ENCODE measurements at places on chromosomes 4 and X.

DNA sequence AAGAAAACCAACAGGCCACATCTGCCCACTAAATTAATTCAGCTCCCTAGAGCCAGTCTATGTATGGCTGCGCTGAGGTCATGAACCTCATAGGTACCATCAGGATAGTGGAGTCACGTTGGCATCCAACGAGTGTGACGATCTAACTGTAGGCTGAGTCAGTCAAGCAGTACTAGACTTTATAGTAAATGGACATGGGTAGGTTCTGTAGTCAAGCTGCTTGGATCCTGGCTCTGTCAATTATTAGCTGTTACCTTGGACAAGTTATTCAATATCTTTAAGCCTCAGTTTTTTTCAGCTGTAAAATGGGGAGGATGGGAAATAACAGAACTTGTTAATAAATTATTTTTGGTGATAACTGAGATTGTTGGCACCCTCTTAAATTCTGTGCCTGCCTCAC is 432.4 kb upstream of the RASGEF1B start:
- no peak for DNase-seq

- no peak for DNase-seq
Measured at GRCh38 chr4:77197361-77197760, 40.4 kb downstream of the CCNG2 start.

DNA sequence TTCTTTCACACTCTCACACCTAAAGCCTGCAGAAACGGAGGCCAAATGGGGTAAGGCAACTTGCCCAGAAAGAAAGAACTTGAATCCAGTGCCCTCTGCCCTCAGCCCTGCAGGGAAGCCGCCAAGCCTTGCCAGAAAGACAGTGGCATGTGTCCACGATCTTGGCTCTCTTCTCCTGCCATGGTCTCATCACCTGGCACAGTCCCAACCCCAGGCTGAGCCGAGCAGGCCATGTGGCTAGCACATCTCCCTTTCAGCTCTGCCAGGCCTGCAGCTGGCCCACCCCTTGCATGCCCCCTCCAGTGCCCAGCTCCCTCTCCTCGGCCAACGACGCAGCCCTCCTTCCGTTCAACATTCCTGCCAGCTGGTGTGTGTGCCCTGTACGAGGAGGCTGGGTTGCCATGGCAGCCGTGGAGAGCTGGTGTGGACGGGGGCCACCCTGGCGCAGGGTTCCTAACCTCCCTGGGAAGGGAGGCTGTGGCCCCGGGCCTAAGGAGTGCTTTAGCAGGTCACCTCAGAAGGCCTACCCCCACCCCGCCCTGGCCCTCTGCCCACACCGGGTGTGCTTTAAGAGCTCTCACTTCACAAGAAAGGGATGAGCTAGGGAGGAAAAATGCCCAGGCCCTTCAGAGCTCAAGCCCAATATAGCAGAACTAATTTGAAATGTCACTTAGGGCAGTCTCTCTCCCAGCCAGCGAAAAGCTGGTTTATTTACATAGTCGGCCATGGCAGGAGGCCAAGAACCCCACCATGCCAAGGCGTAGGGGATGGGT is 73.0 kb upstream of the PJA1 start:
- no peak for DNase-seq

DNA sequence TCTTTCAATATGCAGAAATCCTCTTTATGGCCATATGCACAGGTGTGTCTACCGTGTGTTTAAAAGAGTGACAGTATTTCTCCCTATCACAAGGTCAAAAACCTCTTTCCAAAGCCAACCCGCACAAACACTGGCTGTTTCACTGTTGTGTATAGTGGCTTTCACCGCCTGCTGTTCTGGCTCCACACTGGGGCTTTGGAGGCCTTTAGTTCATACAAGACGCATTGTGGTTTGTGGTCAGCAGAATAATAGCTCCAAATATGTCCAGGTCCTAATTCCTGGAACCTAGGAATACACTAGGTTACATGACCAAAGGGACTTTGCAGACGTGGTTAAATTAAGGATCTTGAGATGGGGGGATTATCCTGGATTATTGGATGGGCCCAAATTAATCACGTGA is 40.7 kb upstream of the FAM9A start:
- no peak for DNase-seq

GRCh38 chrX:41875142-41875541 is 48.2 kb downstream of the CASK start:
- DNase-seq = no peak

GRCh38 chr4:3836406-3836755 is 70.2 kb downstream of the ADRA2C start:
- DNase-seq = no peak

DNA sequence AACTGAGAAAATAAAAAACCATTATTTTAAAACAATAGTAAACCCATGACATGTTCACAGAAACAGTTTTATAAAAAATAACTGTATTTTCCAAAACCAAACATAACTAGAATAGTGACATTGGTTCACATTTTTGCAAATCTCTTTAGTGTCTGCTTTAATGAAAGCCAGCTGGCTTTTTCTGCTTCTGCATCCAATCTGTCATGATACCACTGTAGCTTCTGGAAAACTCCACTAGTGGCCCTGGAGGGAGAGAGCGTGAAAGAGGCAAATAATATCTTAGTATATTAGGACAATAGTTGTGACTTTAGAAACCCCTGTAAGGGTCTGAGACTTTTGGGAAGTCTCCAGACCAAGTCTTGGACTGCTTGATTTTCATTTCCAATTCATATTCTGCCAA is 31.1 kb downstream of the FGFBP1 start:
- no peak for DNase-seq

DNA sequence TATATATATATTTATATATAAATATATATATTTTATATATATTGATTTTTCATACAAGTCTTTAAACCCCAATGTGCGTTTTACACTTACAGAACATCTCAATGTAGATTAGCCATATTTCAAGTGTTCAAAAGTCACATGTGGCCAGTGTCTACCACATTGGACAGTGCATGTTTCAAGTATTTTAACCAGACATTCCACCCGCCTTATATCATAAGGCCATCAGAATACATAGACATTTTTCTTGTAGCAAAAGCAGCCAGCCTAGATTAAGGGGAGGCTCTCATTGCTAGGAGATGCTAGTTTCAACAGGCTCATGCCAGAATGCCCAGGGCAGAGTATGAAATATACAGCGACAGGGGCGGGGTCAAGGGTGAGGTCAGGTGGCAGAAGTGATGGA is 202.0 kb downstream of the NR3C2 start:
- DNase-seq = no peak

DNA sequence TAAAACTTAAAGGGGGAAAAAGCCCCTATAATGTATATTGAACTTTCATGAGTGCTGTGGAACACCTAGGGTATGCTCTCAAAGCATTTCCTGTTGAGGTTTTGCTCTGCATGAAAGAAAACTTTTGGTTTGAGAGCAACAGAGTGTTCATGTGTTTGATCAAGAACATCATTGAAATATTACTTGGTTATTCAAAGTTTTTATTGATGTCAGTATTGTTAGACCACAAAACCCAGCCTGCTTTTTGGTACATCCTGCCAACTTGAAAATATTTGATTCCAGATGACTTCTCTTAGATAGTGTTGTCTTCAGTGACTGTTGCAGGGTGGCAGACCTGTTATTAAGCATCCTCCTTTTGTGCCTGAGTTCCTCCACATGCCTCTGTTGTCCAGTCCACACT is 68.0 kb downstream of the N4BP2 start:
- DNase-seq = peak; percentile 48

DNA sequence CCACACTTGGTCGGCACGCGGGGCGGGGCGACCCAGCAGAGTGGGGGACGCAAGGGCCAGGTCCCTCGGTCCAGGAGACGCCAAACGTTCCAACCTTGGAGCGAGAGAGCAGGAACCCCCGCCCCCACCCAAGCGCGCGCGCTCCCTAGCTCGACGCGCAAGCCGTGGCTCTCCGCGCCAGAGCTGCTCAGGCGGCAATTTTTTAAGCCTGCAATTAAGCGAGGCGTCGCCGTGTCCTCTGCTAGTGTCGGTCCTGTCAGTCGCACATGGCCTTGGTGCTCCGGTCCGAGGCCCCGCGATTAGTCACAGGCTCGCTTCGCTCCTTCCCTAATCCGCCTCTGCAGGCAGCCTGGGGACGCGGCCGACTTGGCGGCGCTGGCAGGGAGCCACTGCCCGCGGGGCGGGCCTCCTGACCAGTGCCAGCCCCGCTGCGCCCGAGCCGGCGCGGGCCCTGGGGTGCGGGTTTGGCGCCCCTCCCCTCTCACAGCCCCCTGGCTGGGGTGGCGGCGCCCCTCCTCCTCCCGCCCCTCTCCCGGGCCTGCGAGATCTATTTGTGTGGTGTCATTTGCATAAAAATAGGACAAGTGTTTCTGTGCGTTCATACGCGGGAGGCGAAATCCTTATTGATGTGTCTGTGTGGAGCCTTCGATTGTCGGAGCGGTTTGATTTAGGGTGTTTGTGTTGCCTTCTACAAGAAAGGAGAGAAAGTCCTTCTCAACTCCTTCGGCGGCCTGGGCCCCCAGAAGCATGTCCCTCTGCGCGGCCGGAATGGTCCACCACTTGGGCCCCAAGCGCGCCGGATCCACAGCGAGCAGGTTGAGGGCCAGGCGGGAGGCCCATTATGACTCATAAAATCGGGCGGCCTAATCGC is 9.8 kb upstream of the BCOR start:
- peak; percentile 49 for DNase-seq

- no peak for DNase-seq
Measured at GRCh38 chr4:168711197-168712140, 214.6 kb downstream of the PALLD start.

- DNase-seq = peak; percentile 43
Measured at GRCh38 chr4:69760455-69760854, at the start of gene SULT1B1. SULT1B1 (minus strand) TSS chr4:69760620; CDS start chr4:69755217, 5,403 bp downstream.

DNA sequence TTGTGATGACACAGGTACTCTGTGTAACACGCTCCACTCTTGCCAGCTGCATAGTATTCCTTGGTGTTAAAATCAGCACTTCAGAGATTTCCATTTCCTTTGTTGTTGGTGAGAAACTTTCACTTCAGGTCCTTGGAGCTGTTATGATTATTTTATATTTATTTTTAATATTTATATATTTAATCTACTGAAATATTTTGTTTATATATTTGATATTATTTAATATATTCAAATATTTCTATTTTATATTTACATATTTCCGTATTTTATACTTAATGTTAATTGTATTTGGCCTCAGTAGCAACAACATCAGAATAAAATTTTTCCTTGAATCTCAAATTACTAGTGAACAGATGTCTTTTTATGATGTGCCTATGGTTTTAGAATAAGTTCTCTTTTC is 225.3 kb downstream of the MAGEB17 start:
- DNase-seq = no peak

- no peak for DNase-seq
Measured at GRCh38 chrX:46308110-46308509, 237.1 kb downstream of the ZNF674 start.

GRCh38 chr4:40212674-40213527 is 16.1 kb downstream of the RHOH start:
- DNase-seq = peak; percentile 59

DNA sequence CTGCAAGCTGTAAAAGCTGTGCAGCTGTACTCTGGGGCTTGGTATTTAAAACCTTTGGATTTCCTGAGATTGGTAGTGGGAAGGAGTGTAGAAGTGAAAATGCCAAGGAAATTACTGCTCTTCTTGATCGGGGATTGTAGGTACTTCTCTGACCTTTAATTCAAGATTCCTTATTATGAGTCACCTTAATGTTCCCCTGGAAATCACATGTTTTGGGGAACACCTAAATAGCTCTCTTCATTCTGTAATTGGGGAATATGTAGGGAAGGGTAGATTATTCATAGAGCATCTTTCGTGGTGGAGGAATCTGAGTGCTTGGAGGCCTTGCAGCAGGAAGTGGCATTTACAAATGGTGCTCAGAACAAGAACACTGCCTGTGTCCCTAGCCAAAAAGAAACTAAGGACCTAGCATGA is 137.8 kb downstream of the UCHL1 start:
- DNase-seq = no peak

DNA sequence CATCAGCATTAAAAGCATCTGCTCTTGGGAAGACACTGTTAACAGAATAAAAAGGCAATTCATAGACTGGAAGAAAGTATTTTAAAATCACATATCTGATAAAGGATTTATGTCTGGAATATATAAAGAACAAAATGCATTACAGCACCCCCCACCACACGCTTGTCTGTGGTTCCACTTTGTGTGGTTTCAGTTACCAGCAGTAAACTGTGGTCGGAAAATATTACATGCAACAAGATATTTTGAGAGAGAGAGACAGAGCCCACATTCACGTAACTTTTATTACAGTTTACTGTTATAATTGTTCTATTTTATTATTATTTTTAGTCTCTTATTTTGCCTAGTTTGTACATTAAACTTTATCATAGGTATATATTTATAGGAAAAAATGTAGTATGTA is 21.2 kb upstream of the PDE6B start:
- no peak for DNase-seq

GRCh38 chrX:109889289-109890006 is 113.5 kb upstream of the TMEM164 start:
- no peak for DNase-seq

- DNase-seq = no peak
Measured at GRCh38 chr4:163492951-163493504, 1.5 kb upstream of the TMA16 start.

GRCh38 chr4:38075370-38076152 is 115.4 kb downstream of the PTTG2 start:
- DNase-seq = peak; percentile 31

GRCh38 chr4:186499467-186499866 is 55.9 kb downstream of the MTNR1A start:
- DNase-seq = no peak

DNA sequence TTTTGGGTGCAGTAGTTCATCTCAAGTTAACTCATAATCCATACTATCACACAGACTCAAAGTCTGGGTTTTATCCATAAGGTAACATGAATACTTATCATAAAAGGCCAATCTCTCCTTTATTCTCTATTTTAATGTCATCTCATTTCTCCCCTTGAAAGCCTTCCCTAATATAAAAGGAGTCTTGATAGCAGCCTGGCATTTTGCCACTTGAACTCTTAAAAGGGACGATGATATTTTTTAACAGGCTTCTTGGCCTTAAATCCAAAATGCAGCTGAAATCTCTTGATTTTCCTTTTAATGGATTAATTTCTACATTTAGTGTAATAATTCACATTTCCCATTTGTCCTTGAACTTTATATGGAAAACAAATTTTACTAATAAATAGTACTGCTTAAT is 8.4 kb upstream of the JCHAIN start:
- DNase-seq = no peak

DNA sequence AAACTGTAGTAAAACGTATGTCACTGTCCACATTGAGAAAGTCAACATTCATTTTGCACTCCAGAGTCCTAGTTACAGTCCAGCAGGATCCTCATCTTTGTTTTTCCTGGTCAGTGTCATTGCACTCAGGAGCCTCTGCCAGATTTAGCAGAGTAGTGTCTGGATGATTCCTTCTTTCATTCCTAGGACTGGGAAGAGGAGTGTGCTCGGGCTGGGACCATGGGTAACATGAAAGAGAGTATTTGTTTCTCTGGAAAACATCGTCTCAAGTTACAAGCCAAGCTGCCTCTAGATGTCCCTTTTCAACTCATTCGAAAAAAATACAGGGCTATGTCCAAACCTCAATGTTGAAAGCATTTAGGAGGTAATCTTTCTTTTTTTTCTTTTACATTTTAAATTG is 69.9 kb upstream of the TNIP3 start:
- no peak for DNase-seq
